ENCODE measurements at places on chromosomes 6 and 20. TPM values are rescaled to one million over a fixed set of nuclear protein-coding genes. Genes with fewer than 3 reads are reported as not detected.

- H3K36me3 ChIP-seq = peaks cover 3% of the 10 kb centered on the region
Observed at GRCh38 chr6:140571145-140571544, 1196.7 kb upstream of the CITED2 start.

GRCh38 chr20:34636648-34637047 is 40.2 kb downstream of the PIGU start:
- no peaks in the 10 kb centered on the region for H3K4me1 ChIP-seq
- peaks cover 12% of the 10 kb centered on the region for H3K36me3 ChIP-seq
- H3K4me3 ChIP-seq = no peak overlapping the region
- no peak overlapping the region for H3K27ac ChIP-seq

CD24 gene
- total RNA-seq = 0.42 TPM

DNA sequence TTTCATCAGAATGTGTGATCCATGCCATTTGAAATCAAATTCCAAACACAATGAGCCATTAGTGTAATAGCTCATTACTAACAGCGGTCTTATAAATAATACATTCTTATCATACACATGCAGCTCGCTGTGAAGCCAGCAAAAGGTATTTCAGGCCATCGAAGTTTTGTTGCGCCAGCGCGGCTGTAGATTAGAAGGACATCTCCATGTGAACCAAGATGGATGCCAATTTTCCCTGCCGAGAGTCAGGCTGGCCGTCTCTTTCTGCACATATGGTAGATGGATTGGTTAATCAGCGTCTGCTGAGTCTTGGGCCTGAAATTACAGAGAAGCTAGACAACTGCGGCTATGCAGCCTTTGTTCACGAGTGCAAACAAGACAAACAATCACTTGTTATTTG is 44.1 kb downstream of the CFAP61 start:
- H3K4me3 ChIP-seq = no peak overlapping the region
- H3K4me1 ChIP-seq = no peaks in the 10 kb centered on the region
- H3K27me3 ChIP-seq = peaks cover 21% of the 10 kb centered on the region
- no peak for DNase-seq
- H3K27ac ChIP-seq = no peak overlapping the region

DNA sequence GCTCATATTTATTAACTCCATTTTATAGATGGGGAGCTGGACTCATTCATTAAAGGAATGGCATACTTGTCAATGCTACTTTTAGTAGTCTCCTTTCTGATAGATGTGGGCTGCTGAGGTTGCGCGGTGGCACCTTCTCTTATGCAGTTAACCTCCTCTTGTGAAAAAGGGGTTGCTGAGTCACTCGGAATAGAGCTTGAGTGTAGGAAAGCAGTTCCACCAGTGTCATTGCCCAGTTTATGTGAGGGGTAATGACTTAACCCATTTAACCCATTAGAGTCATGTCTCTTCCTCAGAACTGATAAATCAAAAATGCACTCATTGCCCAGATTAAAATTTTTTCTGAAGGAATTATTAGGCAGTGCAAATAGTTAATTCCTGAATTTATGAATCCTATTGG is 6.3 kb downstream of the MAPK14 start:
- H3K4me3 ChIP-seq = no peak overlapping the region
- H3K27me3 ChIP-seq = no peaks in the 10 kb centered on the region
- no peak for DNase-seq
- H3K27ac ChIP-seq = no peak overlapping the region
- H3K36me3 ChIP-seq = peaks cover 3% of the 10 kb centered on the region

Data from osteocyte (in vitro differentiated cells).